ENCODE measurements at places on chromosomes 7 and 10. TPM values are rescaled to one million over a fixed set of nuclear protein-coding genes. Genes with fewer than 3 reads are reported as not detected.

PBLD gene
- total RNA-seq = 5.0 TPM

CCL24 gene
- not detected for total RNA-seq

CPA1 gene
- total RNA-seq = not detected

CACNB2 gene
- 3.3 TPM for total RNA-seq

CHRM2 gene
- total RNA-seq = not detected

ELFN1 gene
- total RNA-seq = 4.6 TPM

HOXA6 gene
- not detected for total RNA-seq

LIPJ gene
- not detected for total RNA-seq

GRCh38 chr10:22657566-22658225 is 56.7 kb downstream of the PIP4K2A start:
- DNase-seq = no peak
- no peaks in the 10 kb centered on the region for H3K36me3 ChIP-seq
- H3K4me1 ChIP-seq = peaks cover 3% of the 10 kb centered on the region
- peaks cover 56% of the 10 kb centered on the region for H3K27me3 ChIP-seq
- H3K27ac ChIP-seq = no peak overlapping the region

DNA sequence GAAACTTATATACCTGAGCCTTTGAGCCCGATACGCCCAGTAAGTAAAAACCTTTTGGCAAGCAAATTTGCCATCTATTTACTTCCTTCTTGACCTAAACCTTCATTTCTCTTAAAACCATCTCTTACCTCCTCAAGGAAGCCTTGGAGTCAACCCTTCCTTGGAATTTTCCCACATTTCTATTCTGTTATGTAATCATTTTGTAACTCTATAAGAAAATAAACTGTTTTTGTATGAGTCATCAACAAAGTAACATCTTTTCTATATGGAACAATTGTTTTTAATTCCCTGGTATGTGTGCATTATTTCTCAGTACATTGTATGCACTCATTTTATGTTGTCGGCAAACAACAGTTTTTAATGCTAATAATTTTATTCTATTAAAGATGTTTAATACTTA is 162.0 kb downstream of the TEX36 start:
- H3K4me3 ChIP-seq = no peak overlapping the region
- no peaks in the 10 kb centered on the region for H3K36me3 ChIP-seq
- no peak overlapping the region for H3K27ac ChIP-seq
- no peaks in the 10 kb centered on the region for H3K4me1 ChIP-seq
- no peaks in the 10 kb centered on the region for H3K27me3 ChIP-seq

- H3K27ac ChIP-seq = no peak overlapping the region
- no peaks in the 10 kb centered on the region for H3K27me3 ChIP-seq
- no peaks in the 10 kb centered on the region for H3K36me3 ChIP-seq
- no peak for DNase-seq
- no peak overlapping the region for H3K4me3 ChIP-seq
Observed at GRCh38 chr10:129099992-129100391, 367.0 kb upstream of the MGMT start.

DNA sequence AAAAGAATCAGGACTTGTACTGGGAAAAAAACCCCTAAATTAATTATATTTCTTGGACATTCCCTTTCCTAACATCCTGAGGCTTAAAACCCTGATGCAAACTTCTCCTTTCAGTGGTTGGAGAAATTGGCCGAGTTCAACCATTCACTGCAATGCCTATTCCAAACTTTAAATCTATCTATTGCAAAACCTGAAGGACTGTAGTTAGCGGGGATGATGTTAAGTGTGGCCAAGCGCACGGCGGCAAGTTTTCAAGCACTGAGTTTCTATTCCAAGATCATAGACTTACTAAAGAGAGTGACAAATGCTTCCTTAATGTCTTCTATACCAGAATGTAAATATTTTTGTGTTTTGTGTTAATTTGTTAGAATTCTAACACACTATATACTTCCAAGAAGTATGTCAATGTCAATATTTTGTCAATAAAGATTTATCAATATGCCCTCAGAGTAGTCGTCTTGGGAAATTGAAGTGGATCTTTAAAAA is 6.6 kb downstream of the EMX2 start:
- no peaks in the 10 kb centered on the region for H3K36me3 ChIP-seq
- peaks cover 100% of the 10 kb centered on the region for H3K27me3 ChIP-seq
- DNase-seq = no peak
- no peak overlapping the region for H3K27ac ChIP-seq

DNA sequence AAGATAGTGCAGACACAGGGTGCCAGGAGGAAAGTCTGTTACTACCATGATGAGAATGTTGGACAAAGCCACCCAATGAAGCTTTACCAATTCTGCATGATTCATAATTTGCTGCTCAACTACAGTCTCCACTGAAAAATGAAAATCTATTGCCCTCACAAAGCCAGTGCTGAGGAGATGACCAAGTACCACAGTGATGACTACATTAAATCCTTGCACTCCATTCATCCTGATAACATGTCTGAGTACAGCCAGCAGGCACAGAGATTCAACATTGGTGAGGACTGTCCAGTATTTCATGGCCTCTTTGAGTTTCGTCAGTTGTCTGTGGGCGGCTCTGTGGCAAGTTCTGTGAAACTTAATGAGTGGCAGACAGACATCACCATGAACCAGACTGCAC is 144.0 kb downstream of the PLCE1 start:
- DNase-seq = no peak
- no peak overlapping the region for H3K4me3 ChIP-seq
- no peaks in the 10 kb centered on the region for H3K4me1 ChIP-seq
- no peak overlapping the region for H3K27ac ChIP-seq

DNA sequence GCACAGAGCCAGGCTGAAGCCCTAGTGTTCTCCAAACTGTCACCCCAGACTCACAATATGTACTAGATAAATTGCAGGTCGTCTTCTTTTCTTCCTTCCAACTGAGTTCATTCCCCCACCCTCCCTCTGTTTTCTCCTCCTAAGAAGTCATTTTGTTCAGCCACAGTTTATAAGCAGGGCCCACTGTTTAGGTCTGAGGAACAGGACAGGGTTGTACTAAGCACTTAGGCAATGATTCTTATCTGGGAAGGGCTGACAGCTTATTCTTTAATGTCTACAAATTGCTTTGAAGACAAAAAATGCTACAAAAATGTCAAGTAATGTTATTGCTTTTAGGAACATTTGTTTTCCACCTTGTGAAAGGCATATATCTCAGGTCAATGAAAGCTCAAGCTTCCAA is 59.1 kb downstream of the CDC123 start:
- H3K4me1 ChIP-seq = no peaks in the 10 kb centered on the region
- peaks cover 2% of the 10 kb centered on the region for H3K36me3 ChIP-seq
- H3K4me3 ChIP-seq = no peak overlapping the region
- peak overlapping the region; percentile 22 for H3K27ac ChIP-seq
- no peak for DNase-seq

DNA sequence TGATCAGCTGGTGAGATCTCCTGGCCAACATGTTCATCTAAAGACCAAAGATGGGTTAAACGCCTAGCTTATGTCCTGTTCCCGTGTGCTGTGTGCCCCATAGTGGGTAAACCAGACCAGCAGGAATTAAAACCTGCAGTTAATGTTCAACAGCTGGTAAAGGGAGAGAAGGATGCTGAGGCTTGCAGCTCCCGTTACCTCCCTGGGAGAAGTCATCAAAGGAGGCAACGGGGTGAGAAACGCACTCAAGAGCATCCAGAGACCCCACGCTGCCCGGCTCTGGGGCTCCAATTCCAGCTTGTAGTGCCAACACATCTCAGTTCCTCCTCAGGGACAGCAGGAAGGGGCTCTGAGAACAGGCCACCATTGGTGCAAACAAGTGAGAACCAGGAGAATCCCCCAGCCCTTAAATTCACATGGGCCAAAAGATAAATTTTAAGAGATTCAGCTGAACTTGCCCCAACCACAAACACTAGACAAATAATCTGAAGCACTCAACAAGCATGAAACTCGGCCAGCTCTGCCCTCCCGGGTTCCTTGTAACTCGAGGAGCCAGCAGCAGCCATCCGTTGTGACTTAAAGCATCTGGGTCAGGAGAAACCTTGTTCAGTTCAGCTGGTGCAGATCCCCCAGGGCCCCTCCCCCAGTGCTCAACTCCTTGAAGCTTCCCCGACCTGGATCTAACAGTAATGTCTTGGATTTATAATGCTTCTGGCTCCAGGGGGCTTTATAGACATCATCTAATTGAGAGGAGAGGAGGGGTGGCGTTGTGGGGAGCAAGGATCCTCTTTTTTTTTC is 29.4 kb downstream of the FAM241B start:
- H3K4me3 ChIP-seq = no peak overlapping the region
- H3K27ac ChIP-seq = no peak overlapping the region
- H3K27me3 ChIP-seq = no peaks in the 10 kb centered on the region
- DNase-seq = no peak
- no peaks in the 10 kb centered on the region for H3K4me1 ChIP-seq

GRCh38 chr10:49600781-49601400 is 9.2 kb upstream of the SLC18A3 start:
- no peak for DNase-seq
- H3K4me1 ChIP-seq = no peaks in the 10 kb centered on the region
- no peak overlapping the region for H3K27ac ChIP-seq
- peaks cover 49% of the 10 kb centered on the region for H3K27me3 ChIP-seq
- no peak overlapping the region for H3K4me3 ChIP-seq

- H3K4me1 ChIP-seq = no peaks in the 10 kb centered on the region
- no peaks in the 10 kb centered on the region for H3K27me3 ChIP-seq
- H3K4me3 ChIP-seq = no peak overlapping the region
Observed at GRCh38 chr10:5442065-5442989, 30.0 kb downstream of the NET1 start.

DNA sequence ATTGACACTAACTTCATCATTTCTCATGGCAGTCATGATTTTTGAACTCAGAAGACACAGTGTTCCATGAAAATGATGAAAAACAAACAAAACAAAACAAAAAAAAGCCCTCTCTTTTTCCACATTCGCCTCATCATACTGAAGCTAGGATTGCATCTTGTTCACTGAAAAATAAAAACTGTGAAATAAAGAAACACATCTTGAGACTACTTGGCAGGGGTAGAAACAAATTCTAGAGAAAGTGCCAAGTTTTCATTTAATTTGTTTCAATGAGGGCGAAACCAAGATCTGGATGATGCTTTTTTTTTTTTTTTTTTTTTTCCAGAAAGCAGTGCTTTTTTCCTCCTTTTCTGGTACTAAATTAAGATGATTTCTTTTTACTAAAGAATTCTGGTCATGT is 350.4 kb upstream of the ETV1 start:
- no peak overlapping the region for H3K27ac ChIP-seq
- no peaks in the 10 kb centered on the region for H3K36me3 ChIP-seq
- H3K4me3 ChIP-seq = no peak overlapping the region
- H3K27me3 ChIP-seq = no peaks in the 10 kb centered on the region
- DNase-seq = no peak

GRCh38 chr10:14173706-14174594 is 156.8 kb downstream of the FRMD4A start:
- H3K4me1 ChIP-seq = no peaks in the 10 kb centered on the region
- H3K27ac ChIP-seq = peak overlapping the region; percentile 82
- peak; percentile 76 for DNase-seq

DNA sequence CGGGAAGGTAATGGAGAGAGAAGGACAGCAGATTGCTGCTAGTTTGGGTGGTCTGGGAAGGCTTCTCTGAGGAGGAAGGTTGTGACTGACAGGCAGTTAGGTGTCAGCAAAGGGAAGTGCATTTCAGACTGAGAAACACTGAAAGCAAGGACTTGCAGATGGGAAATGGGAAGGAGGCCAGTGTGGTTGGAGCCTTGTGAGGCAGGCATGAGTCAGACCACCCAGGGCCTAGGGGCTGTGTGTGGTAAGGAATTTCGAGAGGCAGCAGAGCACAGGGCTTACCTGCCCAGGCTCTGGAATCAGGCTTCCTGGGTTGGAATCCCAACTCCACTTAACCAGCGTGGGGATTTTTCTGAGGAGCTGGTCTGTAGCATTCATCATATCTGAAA is 53.5 kb downstream of the NRF1 start:
- no peak overlapping the region for H3K4me3 ChIP-seq
- peak; percentile 85 for DNase-seq
- peaks cover 37% of the 10 kb centered on the region for H3K36me3 ChIP-seq
- H3K27ac ChIP-seq = peak overlapping the region; percentile 6

GRCh38 chr10:91931526-91932190 is 8.1 kb downstream of the BTAF1 start:
- H3K4me1 ChIP-seq = no peaks in the 10 kb centered on the region
- no peaks in the 10 kb centered on the region for H3K27me3 ChIP-seq
- no peak for DNase-seq
- H3K36me3 ChIP-seq = peaks cover 76% of the 10 kb centered on the region
- no peak overlapping the region for H3K4me3 ChIP-seq
- H3K27ac ChIP-seq = no peak overlapping the region

DNA sequence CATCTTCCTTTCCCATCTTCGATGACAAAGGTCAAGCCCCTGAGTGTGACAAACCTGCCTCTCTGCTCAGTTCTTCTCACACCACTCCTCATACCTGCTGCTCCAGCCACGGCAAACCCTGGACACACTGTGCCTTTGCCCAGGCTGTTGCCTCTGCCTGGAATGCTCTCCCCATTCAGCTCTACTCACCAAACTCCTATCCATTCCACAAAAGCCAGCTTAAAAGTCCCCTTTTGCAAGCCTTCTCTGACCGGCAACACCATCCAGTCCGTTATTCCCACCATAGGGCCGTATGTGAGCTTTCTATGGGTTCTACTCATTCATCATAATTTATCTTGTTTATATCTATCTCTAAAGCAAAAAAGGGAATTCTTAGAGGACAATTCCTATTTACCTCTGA is 15.2 kb downstream of the GFRA1 start:
- H3K4me3 ChIP-seq = no peak overlapping the region
- no peaks in the 10 kb centered on the region for H3K36me3 ChIP-seq
- no peaks in the 10 kb centered on the region for H3K4me1 ChIP-seq
- no peak overlapping the region for H3K27ac ChIP-seq
- peaks cover under 1% of the 10 kb centered on the region for H3K27me3 ChIP-seq

Measured in endodermal cell (in vitro differentiated cells).